GM12892 (cell line): ENCODE measurements at places on chromosomes 3 and 15.

- no peak for DNase-seq
Observed at GRCh38 chr15:70089692-70089971, 8.1 kb downstream of the TLE3 start.

GRCh38 chr3:5136211-5136918 lies 14.3 kb downstream of the ARL8B start:
- DNase-seq = peak; percentile 27

GRCh38 chr15:41568350-41569017 lies 9.5 kb downstream of the TYRO3 start:
- DNase-seq = no peak

GRCh38 chr15:91853511-91853947 lies at the start of gene SLCO3A1:
Gene SLCO3A1 (plus strand): TSS chr15:91853708.
- peak; percentile 28 for DNase-seq

GRCh38 chr3:15797642-15798303 lies at the start of gene ANKRD28:
Gene ANKRD28 (minus strand): TSS chr3:15797979. CDS start chr3:15796521, 1,458 bp downstream.
- no peak for DNase-seq

- no peak for DNase-seq
Observed at GRCh38 chr3:29381595-29381994, 100.7 kb downstream of the RBMS3 start.

DNA sequence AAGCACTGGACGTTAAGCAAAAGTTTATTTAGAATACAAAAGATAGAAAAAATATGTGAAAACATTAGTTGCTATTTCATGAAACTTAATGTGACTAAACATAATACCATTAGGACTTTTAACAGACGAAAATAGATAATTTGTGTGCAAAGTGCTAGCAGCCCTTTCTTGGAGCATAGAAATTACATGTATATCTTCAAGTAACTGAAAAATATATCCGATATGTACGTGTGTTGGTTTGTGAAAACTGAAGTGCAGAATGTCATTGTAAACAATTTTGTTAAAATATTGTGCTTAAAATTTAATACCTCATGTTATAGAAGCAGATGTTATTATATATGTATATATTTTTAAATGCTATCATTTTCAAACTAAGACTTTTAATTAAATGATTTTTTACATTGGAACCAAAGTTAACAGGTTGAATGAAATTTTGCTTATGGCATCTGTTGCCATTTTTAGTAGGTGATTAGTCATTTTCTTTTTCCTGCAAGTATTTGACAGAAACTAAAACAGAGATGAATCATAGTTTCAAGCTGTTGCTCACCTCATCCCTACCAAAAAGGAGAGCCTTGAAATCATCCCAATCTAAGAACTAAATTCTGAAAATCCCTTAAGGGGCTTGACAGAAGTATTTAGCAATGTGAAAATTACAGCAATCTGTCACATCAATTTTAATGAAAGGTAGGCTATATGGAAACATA lies 334.8 kb downstream of the NAALADL2 start:
- no peak for DNase-seq

DNA sequence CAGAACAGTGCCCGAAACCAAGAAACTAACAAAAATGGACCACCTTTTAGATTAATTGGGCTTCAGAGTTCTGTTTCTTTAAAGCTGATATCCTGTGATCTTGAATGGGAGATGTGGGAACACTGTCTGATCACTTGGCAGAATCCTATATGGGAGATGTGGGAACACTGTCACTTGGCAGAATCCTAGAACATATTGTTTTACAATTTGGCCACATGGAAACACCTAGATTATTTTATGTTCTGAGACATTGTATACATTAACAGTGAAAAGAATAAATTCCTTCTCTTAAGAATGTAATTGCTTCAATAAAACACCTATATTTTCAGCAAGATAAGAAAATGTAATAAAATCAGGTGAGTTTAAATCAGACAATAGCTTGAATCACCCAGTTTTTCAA lies 30.3 kb upstream of the PLSCR2 start:
- no peak for DNase-seq

- DNase-seq = no peak
Observed at GRCh38 chr3:127775398-127776109, 46.8 kb downstream of the MGLL start.

DNA sequence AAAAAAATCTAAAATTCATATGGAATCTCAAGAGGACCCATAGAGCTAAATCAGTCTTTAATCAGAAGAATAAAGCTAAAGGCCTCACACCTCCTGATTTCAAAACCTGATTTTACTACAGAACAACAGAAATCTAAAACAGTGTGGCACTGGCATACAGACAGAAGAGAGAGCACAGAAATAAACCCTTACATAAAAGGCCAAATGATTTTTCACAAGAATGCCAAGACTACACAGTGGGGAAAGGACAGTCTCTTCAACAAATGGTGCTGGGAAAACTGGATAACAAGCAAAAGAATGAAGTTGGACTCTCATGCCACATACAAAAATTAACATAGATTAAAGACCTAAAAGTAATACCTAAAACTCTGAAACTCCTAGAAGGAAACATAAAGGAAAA lies 10.1 kb downstream of the TOP2B start:
- no peak for DNase-seq

- no peak for DNase-seq
Observed at GRCh38 chr15:75620058-75620820, 5.3 kb downstream of the SNUPN start.

DNA sequence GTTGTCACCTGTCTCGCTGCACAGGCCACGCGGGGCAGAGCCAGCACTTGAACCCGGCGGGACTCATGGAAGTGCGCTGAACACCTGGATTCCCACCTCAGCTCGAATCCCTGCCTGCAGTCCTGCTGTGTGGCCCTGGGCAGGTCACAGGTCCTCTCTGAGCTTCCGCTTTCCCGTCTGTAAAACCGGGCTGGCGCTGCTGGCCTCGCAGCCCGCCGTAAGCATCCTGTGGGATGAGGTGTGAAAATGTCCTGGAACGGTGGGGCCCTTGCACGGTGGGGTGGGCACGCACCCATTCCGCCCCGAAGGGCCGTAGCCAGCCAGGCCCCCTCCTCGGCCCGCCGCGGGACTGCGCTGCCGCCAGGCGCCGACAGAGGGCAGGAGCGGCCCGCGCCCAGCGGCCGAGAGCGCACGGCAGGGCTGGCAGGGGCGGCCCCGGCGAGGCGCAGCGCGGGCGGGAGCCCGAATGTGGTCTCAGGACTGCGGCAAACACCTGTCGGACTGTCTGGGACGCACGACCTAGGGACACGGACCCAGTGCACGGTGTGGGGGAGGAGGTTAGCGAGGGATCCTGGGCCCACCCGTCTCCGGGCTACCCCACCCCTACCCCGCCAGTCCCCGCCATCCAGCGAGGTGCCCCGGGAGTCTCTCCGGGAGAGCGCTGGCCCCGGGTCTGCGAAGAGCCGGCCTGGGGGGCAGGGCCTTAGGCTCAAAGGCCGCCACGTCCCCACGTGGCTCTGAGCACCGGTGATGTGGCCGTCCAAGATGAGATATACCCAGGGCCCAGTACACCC lies 40.4 kb downstream of the DNAJB8 start:
- peak; percentile 96 for DNase-seq

GRCh38 chr3:46705751-46706552 lies 4.8 kb downstream of the TMIE start:
- DNase-seq = no peak

DNA sequence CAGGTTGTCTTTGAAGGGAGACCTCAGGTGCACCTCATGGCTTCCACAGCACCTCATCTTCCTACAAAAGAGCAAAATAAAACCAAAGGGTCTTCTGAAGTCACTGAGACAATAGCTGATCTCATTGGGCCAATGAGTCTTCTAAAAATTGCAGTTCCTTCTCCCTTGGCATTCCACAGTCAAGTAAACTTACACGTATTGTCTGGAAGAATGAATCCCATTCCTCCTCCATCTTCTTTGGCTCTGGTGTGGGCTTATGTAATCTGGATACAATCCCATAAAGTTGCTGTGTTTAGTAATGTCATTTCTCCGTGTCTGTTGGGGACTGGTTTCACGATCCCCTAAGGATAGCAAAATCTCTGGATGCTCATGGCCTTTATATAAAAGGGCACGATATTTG lies 85.5 kb upstream of the CGNL1 start:
- no peak for DNase-seq

DNA sequence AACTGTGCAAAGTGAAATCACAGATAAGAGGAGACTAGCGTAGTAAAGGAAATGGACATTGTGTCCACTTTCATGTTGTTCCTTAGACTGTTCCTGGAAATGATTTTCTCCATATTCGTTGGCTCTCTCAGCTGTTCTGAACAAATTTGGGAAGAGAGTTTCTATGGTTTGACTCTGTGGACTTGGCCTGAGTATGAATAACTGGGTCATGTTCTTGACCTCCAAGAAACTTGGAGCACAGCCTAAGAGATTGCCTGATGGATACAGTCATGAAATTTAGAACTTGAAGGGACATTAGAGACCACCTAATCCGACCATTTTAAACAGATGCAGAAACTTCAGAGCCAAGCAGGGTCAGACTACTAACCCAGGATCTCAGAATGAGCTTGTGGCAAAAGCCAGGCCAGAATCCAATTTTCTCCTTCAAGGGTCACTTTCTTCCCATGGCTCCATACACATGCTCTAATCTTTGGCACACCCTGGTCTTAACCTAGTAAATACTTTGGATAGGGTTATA lies 430.4 kb downstream of the RBMS3 start:
- DNase-seq = no peak

DNA sequence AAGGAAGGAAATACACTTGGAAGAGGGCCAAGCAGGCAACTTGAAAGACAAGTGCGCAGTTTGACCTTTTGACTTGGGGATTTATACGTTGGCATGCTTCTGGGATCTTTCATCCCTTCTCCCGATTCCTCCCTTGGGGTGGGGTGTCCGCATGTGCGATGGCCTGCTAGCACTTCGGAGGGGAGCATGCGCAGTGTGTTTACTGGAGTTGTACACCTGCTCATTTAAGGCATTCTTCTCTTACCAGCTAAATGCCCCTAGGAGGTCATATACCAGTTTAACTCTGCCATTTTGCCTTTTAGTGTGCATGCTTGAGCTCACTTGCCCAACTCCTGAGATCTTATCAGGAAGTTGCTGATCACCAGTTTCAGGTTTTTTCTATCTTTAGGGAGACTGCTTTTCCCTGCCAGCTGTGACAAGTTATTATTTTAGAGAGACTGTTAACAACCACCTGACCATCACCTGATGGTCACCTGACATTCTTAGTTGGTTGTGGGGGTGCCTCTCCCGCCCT lies 63.5 kb downstream of the BFSP2 start:
- no peak for DNase-seq

- no peak for DNase-seq
Observed at GRCh38 chr3:20424086-20424485, 238.1 kb upstream of the SGO1 start.

DNA sequence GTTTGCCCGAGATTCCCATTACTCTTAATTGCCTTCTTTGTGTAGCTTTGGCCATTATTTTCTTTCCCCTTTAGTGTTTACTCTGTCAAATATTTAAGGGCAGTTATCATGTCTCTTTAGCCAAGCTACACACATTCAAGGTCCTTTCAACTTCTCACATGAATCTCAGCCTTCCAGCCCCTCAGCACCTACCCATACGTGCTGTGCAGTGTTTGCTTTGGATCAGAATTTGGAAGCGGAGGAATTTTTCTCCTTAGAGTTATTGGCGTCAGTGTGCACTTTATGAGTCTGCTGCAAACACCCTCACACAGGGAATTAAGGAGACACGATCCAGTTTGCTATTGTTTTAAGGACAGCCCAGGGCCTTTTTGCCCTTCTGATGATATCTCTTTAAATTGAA lies 231.6 kb downstream of the CACNA2D3 start:
- no peak for DNase-seq

DNA sequence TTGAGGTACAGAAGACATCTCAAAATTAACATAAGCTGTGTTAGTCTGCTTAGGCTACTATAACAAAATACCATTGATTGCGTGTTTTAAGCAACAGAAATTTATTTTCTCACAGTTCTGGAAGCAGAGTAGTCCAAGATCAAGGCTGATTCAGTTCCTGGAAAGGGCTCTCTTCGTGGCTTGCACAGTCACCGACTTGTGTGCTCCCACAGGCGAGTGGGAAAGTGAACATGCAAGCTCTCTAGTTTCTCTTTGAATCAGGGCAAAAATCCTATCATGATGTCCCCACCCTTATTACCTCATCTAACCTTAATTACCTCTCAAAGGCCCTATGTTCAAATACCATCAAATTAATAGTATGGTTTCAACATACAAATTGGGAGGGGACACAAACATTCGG lies 505.9 kb downstream of the ZIC1 start:
- DNase-seq = no peak
